ENCODE measurements at places on chromosomes 3 and 15. TPM values are rescaled to one million over a fixed set of nuclear protein-coding genes. Genes with fewer than 3 reads are reported as not detected.

DNA sequence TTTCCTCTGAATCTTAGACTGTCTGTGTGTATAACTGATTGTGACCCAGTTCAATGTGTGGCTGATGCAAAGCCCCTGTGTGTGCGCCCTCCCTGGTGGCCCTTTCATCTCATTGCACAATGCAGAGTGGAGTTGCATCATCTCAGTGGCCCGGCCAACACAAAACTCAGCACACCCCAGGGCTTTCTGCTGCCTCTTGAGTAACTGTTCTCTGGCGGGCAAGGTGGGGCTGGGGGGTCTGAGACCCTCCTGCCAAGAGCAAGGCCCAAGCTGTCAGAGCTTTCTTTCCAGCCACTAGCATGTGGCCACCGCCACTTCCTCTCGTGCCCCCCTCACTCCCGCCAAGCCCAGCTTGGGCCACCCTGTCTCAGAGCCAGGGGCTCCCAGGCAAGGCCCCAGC, 80.7 kb upstream of the ALDH1L1 start:
- no peaks in the 10 kb centered on the region for H3K36me3 ChIP-seq
- H3K27ac ChIP-seq: no peak overlapping the region
- no peak for DNase-seq

GRCh38 chr3:86989611-86990010, 1.3 kb downstream of the VGLL3 start:
- H3K4me3 ChIP-seq: no peak overlapping the region
- peaks cover 22% of the 10 kb centered on the region for H3K27me3 ChIP-seq
- no peak overlapping the region for H3K27ac ChIP-seq
- no peak for DNase-seq

Gene SHC4
- not detected for total RNA-seq

Gene CCDC51
- 5.8 TPM for total RNA-seq

All from CD4-positive, alpha-beta T cell (primary cell).